Adrenal gland (tissue), 19 donors: ENCODE measurements at places on chromosomes 7 and 10. TPM values are rescaled to one million over a fixed set of nuclear protein-coding genes. Genes with fewer than 3 reads are reported as not detected.

DNA sequence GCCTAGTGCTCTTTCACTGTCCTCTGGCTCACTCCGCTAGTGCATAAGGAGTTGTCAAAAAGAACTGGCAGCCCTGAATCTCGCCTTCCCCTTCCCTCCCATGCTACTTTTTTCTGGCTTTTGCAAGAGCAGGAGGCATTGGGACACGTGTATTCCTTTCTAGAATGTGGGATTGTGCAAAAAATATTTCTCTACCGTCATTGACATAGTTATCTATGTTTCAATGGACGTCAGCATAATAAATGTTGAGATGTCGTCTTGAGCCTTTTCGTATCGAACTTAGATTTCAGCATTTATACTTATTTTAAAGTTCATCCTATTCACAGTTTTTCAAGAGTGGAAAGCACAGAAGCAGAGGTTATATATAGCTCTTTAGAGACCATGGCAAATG, 727 bp downstream of the ING3 start:
- H3K36me3 ChIP-seq, result peaks cover 22% of the 10 kb centered on the region
- H3K4me1 ChIP-seq, result peaks cover 12% of the 10 kb centered on the region
- no peaks in the 10 kb centered on the region for H3K27me3 ChIP-seq
- peak overlapping the region; percentile 95 for H3K27ac ChIP-seq

The IL2RA gene
- total RNA-seq, result 7.0 TPM

DNA sequence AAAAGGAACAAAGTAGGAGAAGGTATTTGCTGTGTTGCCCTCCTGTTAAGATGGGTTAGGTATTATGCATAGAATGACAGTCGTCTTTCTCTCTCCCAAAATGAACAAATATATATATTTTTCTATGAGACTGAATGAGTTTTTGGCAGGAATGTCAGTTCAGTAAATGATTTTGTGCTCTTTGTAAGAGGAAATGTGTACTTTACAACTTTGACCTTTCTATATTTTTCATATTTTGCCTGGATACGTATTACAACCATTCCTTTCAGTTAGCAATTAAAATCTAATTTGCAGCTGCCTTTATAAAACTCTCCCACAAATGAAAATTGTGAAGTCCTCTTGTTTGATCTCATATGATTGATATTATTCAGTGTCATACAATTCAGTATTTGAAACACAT, 336.6 kb upstream of the MEOX2 start:
- DNase-seq, result no peak
- H3K27ac ChIP-seq, result no peak overlapping the region
- H3K27me3 ChIP-seq, result no peaks in the 10 kb centered on the region

- H3K36me3 ChIP-seq, result peaks cover 5% of the 10 kb centered on the region
- no peak overlapping the region for H3K27ac ChIP-seq
- no peaks in the 10 kb centered on the region for H3K27me3 ChIP-seq
Measured at GRCh38 chr7:77315182-77315591, 101.0 kb downstream of the GSAP start.

- no peaks in the 10 kb centered on the region for H3K4me1 ChIP-seq
- DNase-seq, result peak; percentile 23
- H3K36me3 ChIP-seq, result no peaks in the 10 kb centered on the region
- no peak overlapping the region for H3K4me3 ChIP-seq
Measured at GRCh38 chr10:49598164-49598856, 11.8 kb upstream of the SLC18A3 start.

DNA sequence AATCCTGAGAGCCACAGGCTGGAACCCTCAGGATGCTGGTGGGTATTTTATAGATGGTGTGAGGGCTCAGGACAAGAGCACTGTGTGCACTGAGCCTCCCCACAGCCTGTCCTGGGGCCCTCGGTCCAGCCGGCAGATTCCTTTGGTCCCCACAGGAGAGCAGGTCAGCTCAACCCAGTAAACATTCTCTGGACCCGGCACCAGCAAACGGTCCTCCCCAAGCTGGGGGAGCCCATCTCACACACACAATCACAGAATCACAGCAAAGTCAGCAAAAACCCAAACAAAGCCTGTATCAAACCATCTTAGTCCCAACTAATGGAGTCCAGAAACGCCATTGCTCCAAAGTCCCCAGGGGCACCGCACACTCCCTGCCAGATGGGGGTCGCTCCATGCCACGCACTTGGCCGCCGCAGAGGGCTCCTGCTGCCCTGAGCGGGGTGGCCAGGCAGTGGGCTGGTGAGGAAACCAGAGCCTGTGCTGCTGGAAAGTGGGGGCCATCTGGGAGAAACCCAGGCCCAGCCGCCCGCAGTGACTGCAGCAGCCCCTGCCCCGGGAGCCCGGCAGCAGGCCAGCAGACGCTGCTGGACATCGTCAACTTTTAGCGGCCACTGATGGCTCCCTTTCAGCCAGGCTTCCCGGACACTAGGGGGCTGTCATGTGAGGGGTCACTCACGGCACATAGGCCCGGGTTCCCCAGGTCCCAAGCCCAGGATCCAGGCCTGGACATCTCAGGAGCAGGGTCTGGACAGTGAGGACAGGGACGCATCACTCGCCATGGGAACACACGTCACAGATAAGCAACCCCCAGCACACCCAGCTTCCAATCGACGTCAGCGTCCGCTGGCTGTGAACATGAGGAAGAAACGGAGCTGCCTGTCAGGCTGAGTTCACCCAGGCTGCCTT, 52.6 kb downstream of the DPYSL4 start:
- H3K27me3 ChIP-seq, result no peaks in the 10 kb centered on the region
- DNase-seq, result no peak
- H3K36me3 ChIP-seq, result no peaks in the 10 kb centered on the region
- no peak overlapping the region for H3K4me3 ChIP-seq
- no peaks in the 10 kb centered on the region for H3K4me1 ChIP-seq
- no peak overlapping the region for H3K27ac ChIP-seq

DNA sequence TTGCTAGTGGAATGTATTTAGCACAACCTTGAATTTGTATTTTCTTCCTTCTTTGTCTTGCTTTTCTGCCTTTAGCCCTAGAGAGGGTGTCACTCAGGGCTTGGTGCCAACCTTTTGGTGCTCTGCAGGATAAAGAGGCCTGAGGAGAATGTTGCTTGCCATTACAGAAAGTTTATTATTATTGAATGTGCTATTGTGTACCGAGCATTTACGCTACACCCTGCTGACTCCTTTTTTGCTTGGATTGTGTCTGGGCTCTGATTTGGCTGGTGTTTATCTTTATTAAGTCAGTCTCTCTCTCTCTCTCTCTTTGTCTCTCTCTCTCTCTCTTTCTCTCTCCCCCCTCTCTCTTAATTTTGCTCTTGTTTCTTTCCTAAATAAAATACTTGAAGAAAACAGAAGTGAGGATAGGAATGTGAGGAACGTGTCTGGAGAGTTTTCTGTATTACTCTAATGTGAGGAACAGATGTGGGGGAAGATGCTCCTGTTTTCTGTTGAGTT, 284.4 kb upstream of the PHYHIPL start:
- H3K4me3 ChIP-seq, result no peak overlapping the region
- H3K27me3 ChIP-seq, result no peaks in the 10 kb centered on the region
- no peaks in the 10 kb centered on the region for H3K36me3 ChIP-seq
- H3K27ac ChIP-seq, result no peak overlapping the region
- DNase-seq, result no peak
- no peaks in the 10 kb centered on the region for H3K4me1 ChIP-seq

GRCh38 chr10:9243941-9244411, 1189.5 kb downstream of the GATA3 start:
- DNase-seq, result no peak
- no peak overlapping the region for H3K4me3 ChIP-seq
- no peaks in the 10 kb centered on the region for H3K27me3 ChIP-seq
- no peak overlapping the region for H3K27ac ChIP-seq
- H3K36me3 ChIP-seq, result no peaks in the 10 kb centered on the region

GRCh38 chr7:138374119-138374693, 85.9 kb upstream of the TRIM24 start:
- H3K36me3 ChIP-seq, result no peaks in the 10 kb centered on the region
- no peaks in the 10 kb centered on the region for H3K27me3 ChIP-seq
- H3K4me3 ChIP-seq, result no peak overlapping the region
- H3K4me1 ChIP-seq, result no peaks in the 10 kb centered on the region
- H3K27ac ChIP-seq, result no peak overlapping the region

GRCh38 chr7:112172870-112173567, 33.2 kb downstream of the DOCK4 start:
- no peak overlapping the region for H3K4me3 ChIP-seq
- no peak for DNase-seq
- no peaks in the 10 kb centered on the region for H3K27me3 ChIP-seq
- H3K4me1 ChIP-seq, result no peaks in the 10 kb centered on the region

DNA sequence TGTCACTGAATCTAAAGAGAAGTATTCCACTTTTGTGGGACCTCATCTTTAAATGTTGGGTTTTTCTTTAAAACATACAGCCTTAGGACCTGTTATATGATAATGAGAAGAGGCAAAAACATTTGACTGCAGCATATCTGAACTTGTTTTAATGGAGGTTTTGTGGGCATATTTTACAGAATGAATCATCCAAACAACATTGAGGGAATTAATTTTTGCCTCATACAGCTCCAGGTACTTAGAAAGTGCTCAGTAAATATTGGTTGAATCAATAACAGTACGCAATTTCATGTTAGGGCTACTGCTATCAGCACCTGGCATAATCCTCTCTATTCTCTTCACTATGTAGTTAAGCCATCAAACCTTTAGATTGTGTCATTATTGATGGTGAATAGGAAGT, 115.9 kb downstream of the MALRD1 start:
- H3K27ac ChIP-seq, result no peak overlapping the region
- H3K36me3 ChIP-seq, result no peaks in the 10 kb centered on the region
- peaks cover 4% of the 10 kb centered on the region for H3K27me3 ChIP-seq
- no peak overlapping the region for H3K4me3 ChIP-seq

The SLC13A1 gene
- not detected for total RNA-seq

The VAX1 gene
- total RNA-seq, result not detected

GRCh38 chr10:43204042-43204942, 62.6 kb downstream of the RASGEF1A start:
- H3K36me3 ChIP-seq, result no peaks in the 10 kb centered on the region
- no peak overlapping the region for H3K4me3 ChIP-seq
- H3K4me1 ChIP-seq, result peaks cover 4% of the 10 kb centered on the region
- no peak overlapping the region for H3K27ac ChIP-seq

- H3K27me3 ChIP-seq, result no peaks in the 10 kb centered on the region
- H3K4me1 ChIP-seq, result peaks cover 6% of the 10 kb centered on the region
- DNase-seq, result no peak
- H3K27ac ChIP-seq, result no peak overlapping the region
Measured at GRCh38 chr10:128027822-128028507, 98.3 kb downstream of the MKI67 start.

- no peaks in the 10 kb centered on the region for H3K27me3 ChIP-seq
- DNase-seq, result no peak
- H3K36me3 ChIP-seq, result no peaks in the 10 kb centered on the region
- H3K4me3 ChIP-seq, result no peak overlapping the region
- no peaks in the 10 kb centered on the region for H3K4me1 ChIP-seq
Measured at GRCh38 chr7:70060298-70061068, 462.2 kb downstream of the AUTS2 start.

DNA sequence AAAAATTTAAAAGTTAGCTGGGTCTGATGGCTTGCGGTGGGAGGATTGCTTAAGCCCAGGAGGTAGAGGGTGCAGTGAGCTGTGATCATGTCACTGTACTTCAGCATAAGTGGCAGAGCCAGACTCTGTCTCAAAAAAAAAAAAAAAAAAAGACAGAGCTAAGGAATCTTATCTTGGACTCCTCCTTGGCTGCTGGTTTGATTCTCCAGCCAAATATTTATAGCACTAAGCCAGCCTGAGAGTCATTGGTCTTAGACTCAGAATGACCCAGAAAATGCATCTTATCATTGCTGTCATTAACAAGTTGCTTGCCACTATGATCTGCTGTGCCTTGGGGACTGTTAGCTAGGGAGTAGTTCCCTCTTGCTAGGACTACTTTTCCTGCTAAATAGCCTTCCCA, 164.7 kb downstream of the GNAT3 start:
- no peaks in the 10 kb centered on the region for H3K4me1 ChIP-seq
- no peak overlapping the region for H3K27ac ChIP-seq
- DNase-seq, result no peak
- H3K4me3 ChIP-seq, result no peak overlapping the region

The HECW1 gene
- total RNA-seq, result under 0.01 TPM

DNA sequence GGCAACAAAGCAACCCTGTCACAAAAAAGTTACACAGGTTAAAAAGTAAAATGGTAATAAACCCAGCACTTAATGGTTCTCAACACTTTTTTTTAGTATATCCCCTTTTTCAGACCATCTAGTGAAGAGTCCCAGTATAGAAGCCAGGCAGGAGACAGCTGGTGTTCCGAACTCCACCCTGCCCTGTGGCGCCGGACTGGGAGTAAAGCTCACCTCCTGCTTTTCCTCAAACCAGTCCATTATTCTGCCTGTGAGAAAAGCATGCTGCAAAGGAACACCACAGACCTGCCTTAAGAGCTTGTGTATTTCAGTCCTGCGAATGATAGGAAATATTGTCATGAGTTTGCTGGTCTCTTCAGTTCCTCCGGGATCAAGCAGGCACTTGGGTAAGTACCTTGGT, 81.0 kb downstream of the EZH2 start:
- no peaks in the 10 kb centered on the region for H3K27me3 ChIP-seq
- H3K36me3 ChIP-seq, result no peaks in the 10 kb centered on the region

DNA sequence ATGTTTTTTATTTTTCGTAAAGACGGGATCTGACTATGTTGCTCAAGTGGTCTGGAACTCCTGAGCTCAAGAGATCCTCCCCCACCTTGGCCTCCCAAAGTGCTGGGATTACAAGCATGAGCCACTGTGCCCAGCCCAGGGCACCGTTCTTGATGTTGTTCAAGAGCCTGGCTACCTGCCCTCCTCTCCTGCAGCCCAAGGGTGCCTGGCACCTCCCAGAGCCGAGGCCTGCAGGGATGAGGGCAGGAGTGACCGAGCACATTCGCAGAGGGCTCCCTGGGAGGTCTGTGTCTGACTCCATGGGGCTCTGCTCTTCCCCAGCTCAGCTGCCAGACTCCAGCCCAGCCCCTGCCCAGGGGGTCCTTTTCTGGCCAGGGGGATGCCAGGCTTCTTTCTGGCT, 15.4 kb downstream of the SH2B2 start:
- H3K27ac ChIP-seq, result no peak overlapping the region
- DNase-seq, result no peak
- no peaks in the 10 kb centered on the region for H3K27me3 ChIP-seq
- H3K4me1 ChIP-seq, result no peaks in the 10 kb centered on the region
- no peak overlapping the region for H3K4me3 ChIP-seq
- H3K36me3 ChIP-seq, result no peaks in the 10 kb centered on the region

- DNase-seq, result no peak
- no peak overlapping the region for H3K4me3 ChIP-seq
- H3K27ac ChIP-seq, result no peak overlapping the region
- H3K36me3 ChIP-seq, result no peaks in the 10 kb centered on the region
- H3K4me1 ChIP-seq, result no peaks in the 10 kb centered on the region
- H3K27me3 ChIP-seq, result no peaks in the 10 kb centered on the region
Measured at GRCh38 chr10:62652114-62652513, 152.4 kb upstream of the ADO start.

- DNase-seq, result peak; percentile 72
- no peak overlapping the region for H3K27ac ChIP-seq
- H3K36me3 ChIP-seq, result no peaks in the 10 kb centered on the region
- no peak overlapping the region for H3K4me3 ChIP-seq
- no peaks in the 10 kb centered on the region for H3K27me3 ChIP-seq
Measured at GRCh38 chr7:8418629-8419245, 14.7 kb upstream of the NXPH1 start.
